Activated naive CD4-positive, alpha-beta T cell (primary cell): ENCODE measurements at places on chromosomes 4 and X.

- DNase-seq = no peak
Measured at GRCh38 chr4:108446556-108446955, 173.8 kb upstream of the RPL34 start.

GRCh38 chr4:153758688-153759406 lies 977 bp downstream of the RNF175 start:
- no peak for DNase-seq

DNA sequence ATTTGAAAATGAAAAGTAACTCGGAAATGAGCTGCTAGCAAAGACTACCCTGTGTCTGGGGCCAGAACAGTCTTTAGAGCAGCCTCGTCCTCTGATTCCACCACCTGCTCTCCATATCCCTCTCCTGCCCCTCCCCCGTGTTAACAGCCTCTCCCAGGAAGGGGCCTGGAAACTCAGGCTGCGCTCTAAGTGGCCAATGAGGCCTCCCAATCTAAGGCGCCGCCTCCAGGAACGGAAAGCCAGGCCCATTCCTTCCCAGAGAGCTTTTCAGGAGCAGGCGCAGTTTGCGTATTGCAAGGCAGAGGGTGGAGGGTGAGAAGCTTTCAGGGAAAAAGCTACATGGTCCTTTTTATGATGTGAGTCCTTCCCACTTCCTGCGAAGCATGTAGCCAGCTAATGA lies 31.2 kb downstream of the RS1 start:
- no peak for DNase-seq

DNA sequence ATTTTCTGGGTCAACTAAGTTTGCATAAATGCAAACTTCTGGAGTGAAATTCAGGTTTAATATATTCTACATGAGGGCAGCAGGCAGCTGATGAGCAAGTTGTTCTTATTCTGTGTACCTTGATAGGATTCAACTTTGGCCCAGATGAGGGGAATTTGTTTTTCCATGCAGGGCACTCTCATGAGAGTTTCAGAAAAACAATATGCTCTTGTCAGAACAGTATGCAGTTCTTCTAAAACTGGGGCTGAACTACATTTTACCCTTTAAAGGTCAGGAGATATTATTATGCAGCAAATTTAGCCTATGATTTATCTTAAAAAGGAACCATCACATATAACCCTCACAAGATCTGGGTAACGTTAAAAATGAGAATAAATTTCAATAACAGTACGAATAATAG lies 19.2 kb downstream of the GPRIN3 start:
- no peak for DNase-seq

- no peak for DNase-seq
Measured at GRCh38 chr4:168999809-169000208, 10.2 kb downstream of the CBR4 start.

GRCh38 chr4:139898293-139898692 lies 232.7 kb downstream of the MGST2 start:
- no peak for DNase-seq
